Stimulated activated CD8-positive, alpha-beta memory T cell treated with anti-CD3 and anti-CD28 coated beads, Interleukin-4, amount 100 ng/mL, for 1 hour (primary cell): ENCODE measurements at places on chromosomes 1 and 21.

DNA sequence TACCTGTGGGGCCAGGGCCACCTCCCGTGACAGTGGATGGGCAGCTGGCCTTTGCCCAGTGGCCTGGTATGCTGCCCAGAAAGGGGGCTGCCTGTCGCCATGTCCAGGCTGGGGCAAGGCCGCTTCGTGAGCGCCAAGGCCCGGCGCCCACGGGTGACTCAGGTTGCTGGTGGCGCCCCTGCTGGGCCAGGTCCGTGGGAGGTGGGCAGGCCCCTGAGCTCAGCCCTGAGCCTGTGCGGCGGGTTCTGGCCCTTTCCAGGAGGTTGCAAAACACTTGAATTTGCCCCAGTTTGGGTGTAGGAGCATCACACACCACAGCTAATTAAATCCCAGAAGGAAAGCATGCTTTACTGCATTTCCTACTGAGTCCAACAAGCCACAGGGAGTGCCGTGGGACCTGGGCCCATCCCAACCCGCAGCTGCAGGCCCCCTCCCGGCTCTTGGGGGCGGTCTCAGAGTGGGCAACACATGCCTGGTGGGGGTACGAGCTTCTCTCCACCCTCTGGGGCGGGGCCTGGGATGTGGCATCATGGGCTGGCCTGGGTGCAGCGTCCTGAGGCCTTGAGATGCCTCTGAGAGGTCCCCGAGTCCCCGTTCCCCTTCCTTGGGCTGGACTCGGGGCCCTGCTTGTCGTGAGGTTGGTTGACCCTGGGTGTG is 159.8 kb downstream of the PEX14 start:
- DNase-seq: no peak

GRCh38 chr1:197995408-197996258 is 78.5 kb downstream of the LHX9 start:
- no peak for DNase-seq

GRCh38 chr1:198883184-198883583 is 244.3 kb downstream of the PTPRC start:
- DNase-seq: no peak

- DNase-seq: no peak
Observed at GRCh38 chr1:110170766-110171733, 20.8 kb downstream of the SLC6A17 start.

DNA sequence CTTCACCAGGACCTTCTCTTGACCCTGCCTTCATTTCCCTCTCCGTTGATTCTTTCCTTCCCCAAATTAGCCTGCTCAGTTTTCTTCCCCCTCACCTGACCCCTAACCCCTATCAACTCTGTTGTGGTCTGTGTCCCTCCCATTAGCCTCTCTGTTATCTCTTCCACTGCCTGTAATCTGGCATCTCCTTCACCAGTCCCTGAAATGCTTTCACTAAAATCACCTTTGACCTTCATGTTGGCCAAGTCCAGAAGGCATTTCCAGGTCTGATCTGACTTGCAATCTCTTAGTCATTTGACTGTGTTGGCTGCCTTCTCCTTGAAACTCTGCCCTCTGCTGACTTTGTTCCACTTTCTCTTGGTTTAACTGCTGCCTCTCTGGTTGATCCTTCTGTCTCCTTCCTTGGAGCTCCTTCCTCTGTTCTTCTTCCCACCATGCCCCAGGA is 28.2 kb downstream of the ATP8B2 start:
- DNase-seq: no peak

- no peak for DNase-seq
Observed at GRCh38 chr1:150548632-150549495, at the start of gene ADAMTSL4. Gene ADAMTSL4 (plus strand): TSS chr1:150549408. CDS start chr1:150552289, 2,881 bp downstream.
